ENCODE measurements at places on chromosomes 12 and 14.

GRCh38 chr12:93093243-93093642 lies 164.1 kb upstream of the EEA1 start:
- no peak for DNase-seq

GRCh38 chr12:2347137-2347843 lies 294.5 kb downstream of the CACNA1C start:
- DNase-seq = no peak

- peak; percentile 75 for DNase-seq
Measured at GRCh38 chr14:102774391-102775153, 2.7 kb upstream of the TRAF3 start.

DNA sequence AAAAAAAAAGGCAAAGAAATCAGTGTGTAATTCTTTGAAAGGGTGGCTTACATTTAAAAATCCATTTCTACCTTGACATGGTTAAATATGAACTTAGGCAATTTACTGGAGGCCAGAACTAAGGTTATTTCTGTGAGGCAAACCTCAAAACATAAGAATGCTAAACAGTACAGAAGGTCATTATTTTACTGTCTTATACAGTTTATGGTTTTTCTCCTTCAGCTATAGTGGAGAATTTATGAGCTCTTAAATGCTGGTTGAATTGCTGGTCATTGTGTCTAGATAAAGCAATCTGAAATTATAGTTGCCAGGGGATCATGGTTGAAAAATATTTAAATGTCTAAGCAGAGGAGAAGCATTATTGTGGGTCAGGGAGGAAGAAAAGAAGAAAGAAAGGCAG lies 70.5 kb downstream of the TRIM9 start:
- DNase-seq = no peak

DNA sequence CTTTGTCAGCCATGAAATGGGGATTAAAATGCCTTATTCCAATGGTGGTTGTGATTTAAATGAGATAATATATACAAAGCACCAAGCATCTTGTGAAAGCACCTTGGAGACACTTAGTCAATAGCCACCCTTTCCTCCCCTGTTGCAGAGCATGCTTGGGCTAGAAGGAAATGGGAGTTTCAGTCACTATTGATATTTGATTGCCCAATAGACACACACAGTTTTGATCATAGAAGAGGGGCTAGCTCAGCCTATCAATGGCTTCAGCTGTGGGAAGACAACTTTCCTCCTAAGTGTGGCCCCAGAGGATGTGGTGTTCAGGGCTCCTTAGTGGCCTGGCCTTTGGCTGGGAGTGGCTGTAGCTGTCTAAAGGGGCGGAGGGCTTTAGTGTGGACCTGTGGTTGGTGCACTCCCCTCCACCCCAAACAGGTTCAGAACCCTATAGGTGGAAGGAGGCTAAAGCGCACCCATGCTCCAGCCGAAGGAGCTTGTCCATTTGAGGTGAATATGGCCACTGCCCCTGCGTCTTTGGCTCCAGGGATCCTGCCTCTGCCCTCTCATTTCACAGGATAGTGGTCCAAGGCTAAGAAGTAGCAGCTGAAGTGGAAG lies 132.3 kb downstream of the TMEM30B start:
- DNase-seq = no peak

DNA sequence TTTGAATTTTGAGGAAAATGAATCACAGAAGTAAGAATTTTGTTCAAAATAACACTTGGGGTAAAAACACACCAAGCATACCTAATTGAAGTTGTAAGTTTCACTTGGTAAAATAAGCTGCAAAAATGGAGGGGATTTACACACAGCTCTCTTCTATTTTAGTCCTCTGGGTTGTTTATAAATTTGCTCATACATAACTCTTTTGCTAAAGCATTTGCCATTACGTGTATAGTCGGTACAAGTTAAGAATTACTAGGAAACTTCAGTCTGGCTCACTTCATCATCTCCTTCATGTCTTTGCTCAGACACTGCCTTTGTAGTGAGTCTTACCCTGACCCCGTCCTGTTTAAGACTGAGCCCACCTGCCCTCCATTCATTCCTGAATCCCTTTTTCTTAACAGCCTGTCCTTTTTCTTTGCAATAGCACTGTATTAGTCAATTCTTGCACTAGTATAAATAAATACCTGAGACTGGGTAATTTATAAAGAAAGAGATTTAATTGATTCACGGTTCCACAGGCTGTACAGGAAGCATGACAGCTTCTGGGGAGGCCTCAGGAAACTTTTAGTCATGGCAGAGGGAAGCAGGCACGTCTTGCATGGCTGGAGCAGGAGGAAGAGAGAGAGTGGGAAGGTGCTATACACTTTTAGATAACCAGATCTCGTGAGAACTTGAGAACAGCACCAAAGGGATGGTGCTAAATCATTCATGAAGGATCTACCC lies 451.1 kb downstream of the PCNX1 start:
- no peak for DNase-seq

- no peak for DNase-seq
Measured at GRCh38 chr12:117282490-117282889, 78.9 kb downstream of the NOS1 start.

DNA sequence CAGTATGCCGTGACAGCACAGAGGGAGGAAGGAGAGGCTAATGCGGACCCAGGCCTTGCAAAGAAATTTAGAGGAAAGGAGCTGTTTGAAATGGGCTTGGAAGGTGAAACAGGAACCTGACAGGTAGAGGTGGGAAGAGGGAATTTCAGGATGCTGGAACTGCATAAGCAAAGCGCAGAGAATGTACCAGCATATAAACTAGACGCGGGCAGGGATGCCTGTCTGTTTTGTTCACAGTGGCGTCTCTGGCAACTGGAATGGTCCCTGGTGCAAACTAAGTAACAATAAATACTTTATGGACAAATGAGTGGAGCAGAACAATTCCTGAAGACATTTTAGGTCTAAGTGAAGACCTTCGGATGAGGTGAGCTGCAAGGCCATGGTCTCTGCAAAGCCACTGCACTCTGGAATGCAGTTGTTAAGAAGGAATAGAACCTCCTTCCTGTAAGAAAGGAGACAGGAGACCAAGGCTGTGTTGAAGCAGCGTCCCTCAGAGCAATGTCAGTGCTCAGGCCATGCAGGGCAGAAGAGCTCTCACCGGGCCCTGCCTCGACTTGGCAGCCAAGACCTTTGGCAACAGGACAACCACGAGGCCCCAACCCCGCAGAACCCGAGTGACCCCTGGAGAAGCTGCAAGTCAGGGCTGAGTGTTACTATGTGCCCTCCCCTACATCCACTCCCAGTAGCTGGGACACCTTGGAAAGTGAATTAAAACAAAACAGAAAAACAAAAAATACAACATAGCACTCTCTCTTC lies 42.8 kb downstream of the PITPNM2 start:
- DNase-seq = no peak

GRCh38 chr12:102430661-102431060 lies 49.7 kb downstream of the IGF1 start:
- peak; percentile 53 for DNase-seq

DNA sequence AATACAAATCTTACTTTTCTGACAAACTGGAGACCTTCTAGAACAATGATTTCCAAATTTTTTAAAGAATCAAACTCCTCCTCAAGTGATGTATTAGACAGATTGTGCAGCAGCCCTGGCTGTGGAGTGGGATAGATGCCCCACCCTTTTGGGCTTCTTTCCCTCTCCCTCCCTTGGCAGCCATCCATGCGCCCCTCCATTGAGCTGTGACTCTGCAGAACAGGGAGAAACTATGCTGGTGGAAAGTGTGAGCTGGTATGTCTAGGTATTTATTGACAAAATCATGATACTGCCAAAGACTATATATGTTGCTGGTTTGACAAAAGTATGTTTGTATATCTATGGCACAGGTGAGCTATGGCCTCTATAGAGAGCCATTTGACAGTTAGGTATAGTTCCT lies 138.5 kb downstream of the KTN1 start:
- DNase-seq = no peak

- DNase-seq = peak; percentile 54
Measured at GRCh38 chr14:102479777-102480176, 29.8 kb downstream of the ANKRD9 start.

- DNase-seq = no peak
Measured at GRCh38 chr14:31138301-31138700, 69.3 kb downstream of the HECTD1 start.

- no peak for DNase-seq
Measured at GRCh38 chr14:91352053-91352452, 65.6 kb downstream of the CCDC88C start.

DNA sequence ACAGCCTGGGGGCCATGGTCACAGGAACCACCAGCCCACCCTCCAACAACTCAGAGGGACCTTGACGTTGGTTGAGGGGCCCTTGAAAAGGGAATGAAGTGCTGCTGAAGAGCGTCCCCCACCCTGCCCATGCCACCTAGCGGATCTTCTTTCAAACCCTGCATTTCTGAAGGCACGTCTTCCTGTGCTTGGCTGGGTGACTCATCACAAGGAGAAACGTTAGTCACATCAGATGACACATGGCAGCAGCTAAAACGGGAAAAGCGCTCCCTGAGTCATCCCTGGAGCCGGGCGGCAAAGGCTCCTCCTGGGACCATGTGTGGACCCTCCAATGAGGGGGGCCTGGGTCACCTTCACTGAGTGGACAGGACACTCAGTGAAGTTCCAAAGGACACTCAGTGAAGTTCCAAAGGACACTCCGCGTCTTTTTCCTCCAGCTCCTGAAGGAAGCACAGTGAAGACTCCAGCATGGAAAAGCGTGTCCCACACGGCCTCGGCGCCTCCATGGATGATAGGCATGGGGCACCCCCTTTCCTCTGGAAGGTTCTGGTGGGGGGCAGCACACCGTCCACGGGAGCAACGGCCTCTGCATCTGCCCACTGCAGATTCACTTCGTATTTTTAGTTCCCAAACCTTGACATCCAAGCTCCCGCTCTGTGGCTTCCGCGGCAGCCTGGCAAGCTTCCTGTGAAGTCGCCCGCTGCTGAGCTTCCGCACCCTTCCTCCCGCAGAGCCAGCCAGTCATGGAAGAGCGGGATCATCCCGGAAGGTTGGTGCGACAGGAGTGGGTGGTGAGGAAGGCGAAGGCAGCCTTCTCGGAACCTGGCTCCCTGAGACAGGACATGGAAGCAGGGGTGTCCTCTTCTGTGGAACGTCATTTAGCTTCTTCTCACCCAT lies 383.4 kb downstream of the VRK1 start:
- peak; percentile 42 for DNase-seq

- DNase-seq = no peak
Measured at GRCh38 chr12:123908884-123909725, 63.5 kb downstream of the CCDC92 start.

- DNase-seq = no peak
Measured at GRCh38 chr12:18939051-18939450, 190.5 kb upstream of the PLEKHA5 start.

- no peak for DNase-seq
Measured at GRCh38 chr14:102821252-102821651, 44.0 kb downstream of the TRAF3 start.

DNA sequence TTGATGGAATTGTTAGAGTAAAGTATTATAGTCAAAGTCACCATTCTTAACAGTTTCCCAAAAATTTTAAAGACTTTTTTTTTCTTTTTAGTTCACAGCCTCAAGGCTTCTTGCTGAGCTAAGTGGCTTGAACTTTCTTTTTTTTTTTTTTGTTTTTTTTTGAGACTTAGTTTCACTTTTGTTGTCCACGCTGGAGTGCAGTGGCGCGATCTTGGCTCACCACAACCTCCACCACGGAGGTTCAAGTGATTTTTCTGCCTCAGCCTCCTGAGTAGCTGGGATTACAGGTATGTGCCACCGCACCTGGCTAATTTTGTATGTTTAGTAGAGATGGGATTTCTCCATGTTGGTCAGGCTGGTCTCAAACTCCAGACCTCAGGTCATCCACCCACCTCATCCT lies 92.8 kb downstream of the SETD3 start:
- peak; percentile 7 for DNase-seq

- DNase-seq = no peak
Measured at GRCh38 chr12:89950421-89950820, 241.8 kb upstream of the ATP2B1 start.

DNA sequence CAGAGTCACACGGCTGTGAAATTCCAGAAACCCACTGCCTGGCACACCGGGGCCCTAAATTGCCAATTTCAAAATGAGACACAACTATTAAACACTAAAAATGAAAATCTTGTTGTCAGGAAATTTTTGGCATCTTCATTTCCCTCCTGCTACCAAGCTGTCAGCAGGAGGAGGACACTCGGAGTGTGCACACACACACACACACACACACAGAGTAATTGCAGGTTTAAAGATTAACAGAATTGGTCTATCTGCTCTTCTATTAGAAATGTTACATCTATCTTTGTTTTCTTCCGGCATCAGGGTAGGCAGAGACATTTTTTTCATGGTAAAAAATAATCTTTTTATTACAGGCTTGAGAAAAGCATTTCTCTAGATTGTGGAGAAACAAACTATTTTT lies 314.2 kb downstream of the EGLN3 start:
- DNase-seq = no peak

DNA sequence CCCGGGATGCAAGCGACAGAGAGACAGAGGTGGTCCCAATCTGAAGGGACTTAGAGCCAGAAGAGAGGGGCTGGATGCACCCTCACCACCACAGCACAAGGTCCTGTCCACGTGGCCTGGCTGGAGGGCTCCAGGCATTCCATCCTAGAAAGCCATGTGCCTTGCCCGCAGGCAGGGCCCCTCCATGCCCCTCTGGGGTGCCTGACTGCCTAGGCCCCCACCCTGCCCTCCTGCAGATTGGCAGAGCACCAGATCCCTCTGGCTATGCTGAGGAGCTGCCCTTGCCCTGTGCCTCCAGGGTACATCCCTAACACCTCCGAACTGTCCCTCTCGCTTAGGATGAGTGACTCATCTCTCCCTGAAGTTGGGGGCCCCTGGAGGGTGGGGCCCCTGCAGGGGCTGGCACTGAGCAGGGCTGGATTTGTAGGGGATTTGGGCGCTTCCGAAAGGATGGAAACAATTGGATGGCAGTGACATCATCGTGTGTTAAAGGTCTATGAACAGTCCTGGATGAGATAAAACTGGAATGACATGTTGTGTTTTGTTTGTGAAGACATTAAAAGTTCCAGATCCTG lies 50.9 kb downstream of the CHGA start:
- DNase-seq = no peak

GRCh38 chr14:41498959-41499358 lies 107.7 kb upstream of the LRFN5 start:
- DNase-seq = no peak

DNA sequence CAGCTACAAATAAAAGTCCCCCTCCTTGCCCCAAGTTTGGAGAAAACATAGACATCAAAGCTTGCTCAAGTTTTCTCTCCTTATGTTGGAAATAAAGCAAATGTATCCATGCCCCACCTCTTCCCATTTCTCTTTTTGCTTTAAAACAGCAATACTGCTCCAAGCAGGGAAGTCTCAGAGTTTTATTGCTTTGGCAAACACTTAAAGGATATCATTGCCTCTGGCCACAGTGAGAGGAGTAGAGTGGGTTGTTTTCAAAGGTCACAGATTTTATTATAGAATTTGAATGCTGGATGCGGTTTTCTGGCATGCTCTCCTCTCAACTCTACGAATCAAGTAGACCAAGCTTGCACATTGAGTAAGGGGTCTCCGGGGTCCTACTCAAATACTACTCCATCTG lies 149.7 kb downstream of the TTC7B start:
- DNase-seq = no peak

DNA sequence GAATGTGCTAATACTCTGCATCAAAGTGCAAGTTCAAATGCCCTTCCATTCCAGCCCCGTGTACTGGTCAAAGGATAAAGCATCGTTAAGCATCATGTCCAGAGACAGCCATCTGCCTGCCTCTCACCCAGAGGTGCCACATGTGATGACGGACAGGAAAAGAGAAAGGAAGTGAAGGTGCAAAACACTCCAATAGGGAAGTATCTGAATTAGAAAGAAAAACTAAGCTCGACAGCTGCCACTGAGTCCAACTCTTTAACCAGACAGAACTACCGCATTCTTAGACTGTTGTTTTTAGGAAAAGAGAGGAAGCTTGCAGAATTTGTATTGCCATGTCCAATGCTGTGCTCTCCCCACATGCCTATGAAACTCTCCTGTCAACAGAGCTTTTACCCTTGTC lies 465.0 kb upstream of the SOX5 start:
- DNase-seq = no peak

Measured in OCI-M1 (cell line).